ENCODE measurements at places on chromosomes 12 and 14.
A peak's percentile ranks its signal among the peaks of the same experiment; 100 is the strongest.

DNA sequence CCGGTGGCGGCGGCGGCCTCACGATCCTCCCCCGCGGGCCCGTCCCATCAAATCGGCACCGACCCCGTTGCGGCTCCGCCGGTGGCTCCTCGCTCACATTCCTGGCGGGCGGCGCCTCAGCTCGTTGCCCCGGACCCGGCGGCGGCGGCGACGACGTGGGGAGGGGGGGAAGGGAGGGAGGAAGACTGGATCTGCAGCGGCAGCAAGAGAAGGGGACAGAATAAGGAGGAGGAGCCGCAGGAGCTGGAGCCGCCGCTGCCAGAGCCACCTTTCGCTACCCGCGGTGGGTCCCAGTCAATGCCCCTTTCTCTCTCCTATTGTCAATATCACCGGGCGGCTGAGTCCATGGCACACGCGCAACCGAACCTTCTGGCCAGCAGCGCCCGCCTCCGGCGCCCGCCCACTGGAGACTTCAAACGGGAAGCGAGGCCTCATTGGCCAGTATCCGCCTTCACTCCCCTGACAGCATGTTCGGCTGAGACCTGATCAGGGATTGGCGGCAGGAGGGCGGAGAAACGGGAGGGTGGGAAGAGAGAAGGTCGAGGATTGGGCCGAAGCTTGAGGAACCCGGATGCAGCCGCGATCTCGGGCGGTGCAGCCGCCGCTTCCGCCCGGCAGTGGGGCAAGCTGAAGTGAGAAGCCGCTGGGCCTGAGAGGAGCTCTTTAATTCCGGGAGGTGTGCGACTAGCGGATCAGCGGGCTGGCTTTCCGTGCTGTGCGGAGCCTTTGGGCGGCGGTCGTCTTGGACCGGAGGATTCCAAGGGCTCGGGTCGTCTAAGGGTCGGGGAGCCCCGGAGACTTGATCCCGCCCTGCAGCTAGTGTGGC lies at the start of gene PPP2R5E:
Gene PPP2R5E (minus strand): TSS at position 378 of the 826 bp plus-strand sequence. CDS start 3,692 bp downstream, outside the sequence.
- peak; percentile 99 for DNase-seq

DNA sequence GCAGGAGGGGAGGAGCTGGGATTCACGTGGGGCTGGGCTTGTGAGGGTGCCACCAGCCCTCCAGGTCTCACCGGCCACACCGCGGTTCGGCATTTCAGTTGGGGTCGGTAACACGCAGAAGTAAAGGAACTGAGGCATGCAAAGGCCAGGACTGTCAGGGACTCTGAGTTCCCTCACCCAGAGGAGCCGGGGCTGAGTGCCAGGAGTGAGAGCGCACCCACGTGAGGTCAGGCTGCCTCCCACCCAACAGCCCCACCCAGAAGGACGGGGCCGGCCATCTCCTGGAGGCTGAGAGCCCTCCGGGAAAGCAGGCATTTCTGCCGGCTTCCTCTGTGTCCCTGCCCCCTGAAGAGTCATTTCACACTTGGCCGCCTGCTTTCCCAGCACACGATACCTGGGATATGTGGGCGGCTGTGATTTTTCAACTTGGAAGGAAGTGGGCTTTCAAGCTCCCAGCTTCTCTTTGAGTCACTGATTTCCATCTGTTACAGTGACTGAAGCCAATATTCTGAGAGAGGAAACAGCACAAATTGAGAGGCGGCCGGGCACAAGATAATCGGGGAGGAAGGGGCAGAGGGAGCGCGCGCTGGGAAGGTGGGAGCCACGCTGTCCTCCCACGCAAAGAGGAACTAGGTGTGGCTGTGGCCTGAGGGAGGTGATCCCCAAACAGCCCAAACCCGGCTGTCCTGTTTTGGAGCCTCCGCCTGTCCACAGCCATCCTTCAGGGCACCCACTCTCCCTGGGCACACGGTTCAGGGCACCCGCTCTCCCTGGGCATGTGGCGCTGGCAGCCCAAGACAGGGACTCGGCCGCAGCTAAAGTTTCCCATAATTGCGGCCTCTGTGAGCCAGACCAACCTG lies 19.0 kb downstream of the GALNT9 start:
- DNase-seq, result no peak

DNA sequence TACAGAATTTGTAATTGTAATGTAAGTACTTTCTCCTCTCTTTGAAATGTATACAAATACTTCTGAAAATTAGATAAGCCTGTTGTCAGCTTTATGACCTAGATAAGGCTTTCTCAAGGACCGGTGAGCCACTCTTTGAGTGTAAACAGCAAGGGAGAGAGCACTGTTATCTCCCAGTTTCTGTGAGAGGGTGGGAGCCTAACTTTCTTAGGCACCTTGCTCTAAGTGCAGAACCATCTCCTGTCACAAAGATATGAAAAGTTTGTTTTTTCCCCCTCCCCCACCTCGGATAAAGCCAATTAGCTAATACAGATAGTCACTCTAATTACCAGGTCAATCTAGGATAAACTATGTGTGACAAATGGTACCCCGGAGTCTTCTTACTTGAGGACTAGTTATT lies 35.8 kb downstream of the CAPS2 start:
- DNase-seq, result no peak

DNA sequence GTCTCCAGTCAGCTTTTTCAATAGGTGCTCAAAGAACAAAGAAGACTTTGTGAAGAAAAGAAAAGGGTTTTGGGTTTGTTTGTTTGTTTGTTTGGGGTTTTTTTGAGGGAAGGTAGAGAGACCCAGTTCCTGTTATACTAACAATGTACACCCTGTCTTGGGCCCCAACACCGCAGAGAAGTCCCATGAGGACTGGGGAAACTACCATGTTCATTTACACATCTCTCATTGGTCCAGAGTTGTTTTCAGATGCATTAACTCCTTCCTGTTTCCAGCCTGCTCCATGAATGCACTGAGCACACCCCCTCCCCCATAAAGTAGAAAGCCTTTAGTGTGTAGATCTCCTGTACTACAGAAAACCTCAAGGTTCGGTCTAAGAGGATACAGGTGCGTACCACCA lies 51.1 kb upstream of the SLC8A3 start:
- DNase-seq, result no peak

DNA sequence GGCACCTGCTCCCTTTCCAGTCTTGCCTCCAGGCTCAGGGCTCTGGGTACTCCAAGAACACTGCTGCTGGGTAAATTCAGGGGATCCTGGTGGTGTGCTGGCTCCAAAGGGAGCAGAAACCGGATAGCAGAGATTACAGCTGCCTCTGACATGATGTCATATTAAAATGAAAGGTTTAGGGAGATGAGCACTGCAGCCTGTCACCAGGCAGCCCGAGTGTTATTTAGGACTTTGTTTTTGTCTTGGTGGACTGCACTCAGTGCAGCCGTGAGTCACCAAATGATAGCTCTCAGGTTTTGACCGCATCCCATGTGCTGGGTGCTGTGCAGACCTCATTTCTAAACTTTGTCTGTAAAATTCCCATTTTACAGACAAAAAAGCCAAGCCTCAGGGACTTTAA lies 266.0 kb upstream of the CRY1 start:
- DNase-seq, result peak; percentile 77

DNA sequence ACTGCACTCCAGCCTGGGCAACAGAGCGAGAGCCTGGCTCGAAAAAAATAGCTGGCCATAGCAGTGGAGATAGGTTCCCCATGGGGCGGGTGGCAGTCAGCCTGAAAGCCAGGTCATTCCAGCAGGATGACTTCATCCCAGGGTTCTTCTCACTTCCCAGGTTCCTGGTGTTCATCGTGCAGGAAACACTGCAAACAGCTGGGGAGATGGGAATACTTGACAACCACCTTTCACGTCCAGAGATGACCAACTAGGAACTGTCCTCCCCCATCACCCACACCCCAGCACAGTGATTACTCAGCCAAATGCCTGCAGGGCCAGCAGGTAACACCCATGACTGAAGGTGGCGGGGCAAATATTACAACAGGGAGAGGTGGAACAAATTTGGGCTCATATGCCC lies 1.7 kb downstream of the VSIG10 start:
- DNase-seq, result peak; percentile 8
